Activated naive CD4-positive, alpha-beta T cell treated with anti-CD3 and anti-CD28 coated beads, Interleukin-2, amount 50 U/mL, for 16 hours (primary cell): ENCODE measurements at places on chromosomes 7 and 10.

DNA sequence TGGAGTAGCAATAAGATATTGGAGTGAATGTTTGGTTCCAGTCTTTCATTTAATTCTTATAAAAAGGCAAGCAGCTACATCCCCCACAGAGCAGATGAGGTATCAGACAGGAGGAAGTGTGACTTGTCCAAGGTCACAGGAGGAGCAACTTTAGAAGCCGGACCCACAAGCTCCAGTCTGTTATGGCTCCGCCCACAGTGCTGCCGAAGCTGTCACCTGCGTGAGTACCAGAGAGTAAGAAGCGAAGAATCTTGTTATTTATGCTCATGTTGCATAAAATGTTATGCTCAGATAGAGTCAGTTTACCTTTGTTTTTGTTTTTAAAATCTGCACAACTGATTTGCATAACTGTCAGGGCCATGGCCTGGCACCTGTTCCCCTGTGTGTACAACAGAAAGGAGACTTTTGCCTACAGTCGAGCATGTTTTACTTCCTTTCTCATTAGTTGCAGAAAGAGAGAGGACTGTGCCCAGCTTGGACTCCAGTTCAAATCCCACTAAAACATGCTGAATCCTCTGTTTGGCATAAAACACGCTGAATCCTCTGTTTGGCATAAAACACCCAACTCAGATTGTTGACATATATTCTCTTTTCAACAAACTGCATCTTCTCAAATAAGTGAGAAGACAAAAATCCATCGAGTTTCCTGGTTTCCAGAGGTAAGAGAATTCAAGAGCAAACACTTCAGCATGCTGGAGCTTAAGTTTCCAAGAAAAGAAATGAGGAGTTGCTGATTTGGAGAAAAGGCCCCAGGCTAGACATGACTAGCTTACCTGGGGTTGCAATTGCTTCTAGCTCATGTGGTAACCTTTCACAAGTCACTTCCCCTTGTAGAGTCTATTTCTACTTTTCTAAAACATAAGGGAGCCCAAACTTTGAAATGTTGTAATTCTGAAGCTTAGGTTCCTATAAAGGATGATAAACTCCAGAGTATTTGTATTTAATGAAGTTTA, 409.8 kb upstream of the ZMIZ1 start:
- DNase-seq = no peak

DNA sequence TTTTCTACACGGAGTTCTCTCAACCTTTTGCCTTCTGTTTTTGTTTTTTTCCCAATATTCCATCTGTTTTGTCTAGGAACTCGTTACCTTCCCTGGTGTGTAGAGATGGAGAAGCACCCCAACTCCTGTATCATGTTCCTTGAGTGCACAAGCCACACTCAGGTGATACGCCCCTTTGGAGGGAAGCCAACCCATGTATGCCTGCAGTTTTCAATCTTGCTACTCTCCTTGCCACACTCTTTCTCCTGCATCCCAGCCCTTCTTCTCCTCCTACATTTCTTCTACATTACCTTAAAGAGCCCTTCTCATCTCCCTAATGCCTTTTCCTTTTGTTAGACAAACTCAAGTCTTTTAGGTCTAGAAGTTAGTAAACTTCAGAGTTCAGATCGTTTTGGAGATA, 10.2 kb upstream of the SP4 start:
- DNase-seq = no peak

DNA sequence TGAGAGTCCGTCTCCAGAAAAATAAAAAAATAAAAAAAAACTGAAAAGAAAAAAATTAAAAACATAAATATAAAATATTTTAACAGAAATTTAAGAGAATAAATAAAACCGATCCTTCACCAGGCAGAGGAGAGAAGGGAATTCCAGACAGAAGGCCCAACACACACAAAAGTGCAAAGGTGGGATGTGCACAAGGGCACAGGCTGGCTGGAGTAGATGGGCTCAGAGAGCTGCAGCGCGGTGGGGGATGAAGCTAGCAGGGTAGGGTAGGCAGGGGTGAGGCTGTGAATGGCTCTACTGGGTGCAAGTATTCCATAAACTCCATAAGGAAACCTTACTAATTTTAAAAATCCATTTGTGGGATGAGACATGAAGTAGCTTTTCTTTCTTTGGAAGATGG, 15.7 kb upstream of the ARPC1A start:
- DNase-seq = no peak

- DNase-seq = no peak
Measured at GRCh38 chr10:27072436-27073114, 27.7 kb downstream of the ANKRD26 start.

DNA sequence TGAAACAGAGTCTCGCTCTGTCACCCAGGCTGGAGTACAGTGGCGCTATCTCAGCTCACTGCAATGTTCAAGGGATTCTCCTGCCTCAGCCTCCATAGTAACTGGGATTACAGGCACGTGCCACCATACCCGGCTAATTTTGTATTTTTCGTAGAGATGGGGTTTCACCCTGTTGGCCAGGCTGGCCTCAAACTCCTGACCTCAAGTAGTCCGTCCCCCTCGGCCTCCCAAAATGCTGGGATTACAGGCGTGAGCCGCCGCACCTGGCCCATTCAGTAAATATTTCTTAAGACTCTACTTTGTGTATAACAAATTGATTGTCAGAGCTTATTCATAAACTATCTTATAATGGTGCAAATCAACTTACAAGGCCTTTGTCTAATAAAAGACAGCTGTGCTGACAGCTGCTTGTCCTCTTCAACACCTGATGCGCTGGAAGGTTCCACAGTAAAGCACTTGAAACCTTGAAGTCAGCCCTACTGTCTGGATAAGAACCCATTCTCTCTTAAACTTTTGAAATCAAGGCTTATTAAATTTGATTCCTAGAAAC, 14.7 kb downstream of the ECHDC3 start:
- DNase-seq = no peak

DNA sequence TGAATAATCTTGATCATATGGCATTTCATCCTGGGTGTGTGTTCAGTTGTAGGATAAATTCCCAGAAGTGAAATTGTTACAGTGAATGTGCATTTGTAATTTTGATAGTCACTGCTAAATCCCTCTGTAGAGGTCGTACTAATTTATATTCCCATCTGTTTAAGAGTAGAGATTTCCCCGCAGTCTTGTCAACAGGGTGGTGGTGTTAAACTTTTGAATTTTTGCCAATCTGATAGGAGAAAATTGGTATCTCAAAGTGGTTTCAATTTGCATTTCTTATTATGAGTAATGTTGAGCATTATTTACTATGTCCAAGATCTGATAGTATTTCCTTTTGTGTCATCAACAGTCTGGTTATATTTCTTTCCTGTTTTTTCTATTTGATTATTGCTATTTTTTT, 101.7 kb downstream of the AUTS2 start:
- no peak for DNase-seq

DNA sequence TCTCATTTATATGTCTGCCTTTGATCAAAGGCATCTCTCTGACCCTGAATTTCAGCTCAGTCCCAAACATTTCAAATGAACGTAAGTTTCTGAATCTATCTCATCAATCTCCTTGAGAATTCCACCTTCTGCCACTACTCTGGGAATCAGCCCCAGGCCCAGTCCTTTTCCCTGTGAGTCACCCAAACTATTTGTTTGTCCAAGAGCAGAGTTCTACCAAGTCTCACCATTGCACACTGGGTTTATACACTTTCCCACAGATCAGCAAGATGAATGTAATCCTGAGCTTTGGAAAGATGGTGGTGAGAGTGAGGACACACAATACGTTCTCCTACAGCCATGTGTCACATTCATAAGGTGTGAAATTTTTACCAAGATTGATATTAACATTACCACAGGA, 251.3 kb upstream of the VWC2 start:
- no peak for DNase-seq

DNA sequence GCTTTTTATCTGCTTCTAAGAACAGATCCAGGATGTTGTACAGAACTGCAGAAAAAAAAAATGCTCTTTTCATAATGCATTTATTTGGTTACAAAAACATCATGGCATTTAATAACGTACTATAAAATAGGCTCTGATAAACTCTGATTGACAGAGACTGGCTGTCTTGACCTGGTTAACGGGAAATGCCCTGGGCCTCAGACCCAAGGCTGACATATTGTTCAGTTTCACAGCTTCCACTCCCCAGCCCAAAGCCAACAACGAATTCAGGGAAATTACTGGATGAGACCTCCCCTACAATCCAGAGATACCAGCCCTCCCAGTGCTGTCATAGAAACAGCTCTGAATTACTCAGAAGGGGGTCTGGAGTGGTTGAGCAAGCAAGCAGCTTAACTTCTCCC, 260.1 kb downstream of the CREB5 start:
- no peak for DNase-seq

DNA sequence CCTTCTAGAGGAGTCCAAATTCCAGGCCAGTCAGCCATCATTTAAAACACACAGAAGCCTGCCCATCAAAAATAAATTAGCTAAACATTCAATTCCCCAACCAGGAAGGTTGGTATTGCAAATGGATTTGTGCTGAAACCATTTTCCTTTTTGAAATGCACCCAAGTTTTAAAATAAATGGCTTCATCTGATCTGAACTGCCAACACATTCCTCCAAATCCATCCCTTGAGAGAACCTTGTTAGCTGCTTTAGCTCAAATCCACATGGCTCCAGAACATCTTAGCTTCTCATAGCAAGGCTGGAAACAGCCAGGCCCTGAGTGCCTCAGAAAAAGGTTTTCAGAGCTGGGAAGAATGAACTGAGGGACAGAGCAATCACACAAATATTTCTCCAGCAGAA, 306.3 kb downstream of the FZD1 start:
- DNase-seq = no peak

GRCh38 chr7:85135977-85136376, 50.9 kb downstream of the SEMA3D start:
- DNase-seq = no peak

GRCh38 chr7:137886746-137887145, 40.0 kb upstream of the DGKI start:
- DNase-seq = no peak

DNA sequence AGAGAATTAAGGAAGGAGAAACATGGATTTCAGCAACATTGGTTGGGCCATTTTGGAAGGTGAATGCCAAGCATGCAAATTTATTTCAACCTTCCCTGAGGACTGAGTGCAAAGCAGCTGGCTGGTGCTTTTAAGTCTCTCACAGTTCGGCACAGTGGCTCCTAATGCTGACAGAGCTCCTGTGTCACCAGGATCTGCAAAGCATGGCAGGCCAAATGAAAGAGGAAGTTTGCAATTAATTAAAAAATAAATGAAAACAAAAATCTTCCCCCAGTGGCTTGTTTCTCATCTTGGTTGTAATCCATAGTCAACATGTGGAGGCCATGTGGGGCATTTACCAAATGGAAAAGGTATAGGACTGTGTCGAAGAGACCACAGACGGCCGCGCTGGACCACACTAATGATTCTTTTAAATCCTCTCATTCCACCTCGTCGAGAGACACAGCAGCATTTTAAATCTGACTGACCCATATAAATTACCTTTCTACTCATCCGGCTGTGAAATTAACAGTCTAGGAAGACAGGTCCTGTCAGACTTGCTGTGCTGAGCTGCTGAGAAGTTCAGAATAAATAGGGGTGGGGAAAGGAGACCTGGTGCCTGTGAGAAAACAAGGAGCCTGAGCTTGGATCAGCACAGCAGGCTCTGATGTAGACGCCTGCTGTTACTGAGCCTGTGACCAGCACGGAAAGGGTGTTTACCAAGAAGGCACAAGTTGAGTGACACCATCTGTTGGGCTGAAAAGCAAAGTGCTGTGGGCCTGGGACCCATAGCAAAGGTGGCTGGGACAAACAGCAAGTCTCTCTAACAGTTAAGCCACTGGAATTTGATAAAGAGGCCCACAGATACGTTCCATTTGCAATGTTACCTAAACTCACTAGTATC, 136.0 kb upstream of the COL1A2 start:
- DNase-seq = no peak

DNA sequence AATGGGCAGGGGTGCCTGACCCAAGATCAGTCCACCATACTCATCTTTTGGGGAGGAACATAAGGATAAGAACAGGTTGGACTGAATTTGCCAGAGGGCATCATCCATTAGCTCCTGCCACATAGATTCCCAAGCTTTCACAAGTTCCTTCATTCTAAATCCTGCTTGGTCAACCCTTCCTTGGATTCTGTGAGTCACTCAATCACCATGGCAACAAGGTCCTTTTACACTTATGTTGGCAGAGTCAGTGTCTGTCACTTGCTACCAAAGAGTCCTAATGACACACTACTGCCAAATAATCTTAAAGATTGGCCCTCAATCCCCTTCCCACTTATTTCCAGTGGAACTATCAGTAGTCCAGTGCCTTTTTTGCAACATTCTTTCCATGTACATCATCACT, 5.0 kb upstream of the LGI1 start:
- no peak for DNase-seq

DNA sequence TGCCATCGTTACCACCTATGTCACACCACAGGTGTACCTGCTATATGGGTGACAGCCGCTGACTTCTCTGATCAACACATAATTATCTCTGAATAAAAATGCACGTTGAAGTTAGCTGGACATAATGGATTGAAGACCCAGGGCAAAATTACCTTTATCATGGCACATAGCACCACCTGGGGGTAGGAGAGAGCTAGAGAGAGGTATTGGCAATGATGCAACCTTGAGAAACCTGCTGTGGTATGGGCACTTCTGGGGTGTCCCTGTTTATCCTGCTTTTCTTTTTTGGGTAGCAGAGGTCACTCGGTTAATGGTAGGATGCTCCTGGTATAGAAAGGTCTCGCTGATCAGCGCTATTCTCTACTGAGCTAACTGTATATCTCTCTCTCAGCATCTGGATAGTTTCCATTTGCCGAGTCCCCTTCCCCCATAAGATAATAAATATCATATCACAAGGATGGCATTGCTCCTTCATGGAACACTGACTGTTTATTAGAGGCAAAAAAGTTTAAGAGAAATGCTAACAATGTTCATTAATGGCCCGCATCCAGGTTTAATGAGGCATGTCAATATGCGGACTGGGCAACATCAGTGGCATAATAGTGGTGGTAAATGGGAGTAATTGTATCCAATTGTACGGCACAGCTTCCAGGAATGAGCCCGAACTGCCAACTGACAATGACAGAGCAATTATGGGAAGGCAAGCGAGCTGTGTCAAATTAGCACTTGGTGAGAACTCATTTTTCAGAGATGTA, 323.1 kb downstream of the TFEC start:
- DNase-seq = no peak
